ENCODE measurements at places on chromosomes 3 and 15. TPM values are rescaled to one million over a fixed set of nuclear protein-coding genes. Genes with fewer than 3 reads are reported as not detected.

IQCF5 gene
- polyA plus RNA-seq, result not detected

ZNF620 gene
- polyA plus RNA-seq, result 10.1 TPM

ANKRD63 gene
- polyA plus RNA-seq, result 0.11 TPM

GOLGA8G gene
- not detected for polyA plus RNA-seq

KLHL6 gene
- polyA plus RNA-seq, result 1.6 TPM

ABTB1 gene
- 28.3 TPM for polyA plus RNA-seq

CYP1A1 gene
- not detected for polyA plus RNA-seq

LIPH gene
- 0.96 TPM for polyA plus RNA-seq

ZNF774 gene
- polyA plus RNA-seq, result 6.6 TPM

Measured in left renal cortex interstitium (tissue), 4 donors.